ENCODE measurements at places on chromosomes 1 and 21.
A peak's percentile ranks its signal among the peaks of the same experiment; 100 is the strongest.

DNA sequence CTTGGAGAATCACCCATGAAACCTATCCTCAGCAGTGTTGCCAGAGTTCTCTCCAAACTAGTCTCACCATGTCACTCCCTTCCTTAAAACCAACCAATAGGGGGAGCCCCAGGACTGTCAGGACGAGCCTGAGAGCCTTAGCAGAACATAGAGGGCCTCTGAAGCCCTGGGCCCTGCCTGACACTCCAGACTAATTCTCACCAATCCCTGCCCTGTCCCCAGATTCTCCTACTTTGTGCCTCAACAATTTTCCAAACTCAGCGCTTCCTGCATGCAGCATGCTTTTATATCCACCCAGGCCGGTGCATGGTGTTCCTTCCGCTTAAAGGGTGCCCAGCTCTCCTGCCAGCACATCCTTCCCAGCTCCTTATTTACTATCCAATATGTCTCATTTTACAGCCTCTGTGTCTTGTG lies 42.7 kb downstream of the HSD3B1 start:
- peak; percentile 89 for DNase-seq

GRCh38 chr21:44090325-44090724 lies 16.9 kb upstream of the PWP2 start:
- DNase-seq = no peak

GRCh38 chr21:45511007-45511406 lies 31.2 kb downstream of the SLC19A1 start:
- DNase-seq = no peak

DNA sequence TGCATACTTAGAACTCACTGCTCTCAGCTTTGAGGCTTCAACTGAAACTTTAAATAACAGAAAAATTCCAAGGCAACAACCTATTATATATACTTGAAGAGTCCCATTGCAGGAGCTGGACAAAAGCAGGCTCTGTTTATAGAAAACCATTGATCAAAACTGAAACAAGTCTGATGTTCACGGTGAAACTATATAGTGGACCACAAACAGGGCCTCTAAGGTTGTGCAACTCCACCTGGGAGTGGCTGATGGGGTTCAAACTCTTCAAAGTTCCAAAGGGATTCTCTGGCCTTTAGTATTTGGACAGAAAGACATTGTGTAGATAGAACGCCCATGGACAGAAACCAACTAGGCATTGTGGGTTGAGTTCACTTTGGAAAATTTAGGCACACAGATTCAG lies 140.3 kb downstream of the ZC3H11B start:
- DNase-seq = no peak

GRCh38 chr1:94787691-94788090 lies 32.5 kb upstream of the SLC44A3 start:
- DNase-seq = no peak

DNA sequence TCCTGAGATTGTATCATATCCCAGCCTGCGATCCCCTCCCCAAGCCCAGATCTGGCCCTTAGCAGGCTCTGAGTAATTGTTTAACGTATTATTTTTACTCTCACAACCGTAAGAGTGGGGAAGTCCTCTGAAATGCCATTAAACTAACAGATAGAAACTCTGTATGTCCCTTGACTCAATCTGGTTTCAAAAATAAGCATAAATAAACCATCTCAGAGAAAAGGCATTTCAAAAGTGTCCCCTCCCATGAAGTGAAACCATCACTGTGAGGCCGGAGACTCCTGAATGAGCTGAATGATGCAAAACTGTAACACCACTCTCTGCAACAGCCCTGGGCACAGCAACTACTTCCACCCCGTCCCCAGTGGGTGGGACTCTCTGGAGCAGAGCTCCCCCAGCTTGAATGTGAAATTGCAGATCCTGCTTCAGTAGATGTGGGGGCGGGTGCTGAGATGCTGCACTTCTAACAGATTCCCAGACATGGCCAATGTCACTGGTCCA lies 104.1 kb downstream of the SYF2 start:
- no peak for DNase-seq

DNA sequence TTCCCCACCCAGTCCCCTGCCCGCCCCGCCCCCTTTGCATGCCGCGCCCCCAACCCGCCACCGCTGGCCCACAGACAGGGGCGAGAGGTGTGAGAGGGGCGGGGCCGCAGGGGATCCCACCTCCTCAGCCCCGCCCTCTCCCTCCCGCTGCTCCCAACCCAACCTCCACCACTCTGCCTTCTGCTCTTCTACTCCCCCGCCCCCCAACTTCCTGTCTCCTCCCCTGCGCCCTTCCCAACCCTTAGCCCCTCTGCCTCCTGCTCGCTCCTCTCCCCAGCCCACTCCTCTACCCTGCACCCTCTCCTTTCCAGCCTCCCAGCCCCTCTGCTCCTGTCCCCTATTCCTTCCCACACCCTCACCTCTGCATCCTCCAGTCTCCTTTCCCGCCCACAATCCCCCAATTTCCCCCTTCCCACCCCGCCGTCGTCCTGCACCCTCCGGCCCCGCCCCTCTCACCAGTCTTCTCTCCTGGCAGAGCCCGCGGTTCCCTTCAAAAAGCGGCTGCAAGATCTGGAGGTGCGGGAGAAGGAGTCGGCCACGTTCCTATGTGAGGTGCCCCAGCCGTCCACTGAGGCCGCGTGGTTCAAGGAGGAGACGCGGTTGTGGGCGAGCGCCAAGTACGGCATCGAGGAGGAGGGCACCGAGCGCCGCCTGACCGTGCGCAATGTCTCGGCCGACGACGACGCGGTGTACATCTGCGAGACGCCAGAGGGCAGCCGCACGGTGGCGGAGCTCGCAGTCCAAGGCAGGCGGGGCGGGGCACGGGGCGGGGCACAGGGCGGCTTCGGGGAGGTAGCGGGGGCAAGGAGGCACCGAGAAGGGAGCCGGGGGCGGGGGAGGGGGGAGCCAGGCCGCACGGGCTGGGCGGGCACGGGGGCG lies 5.4 kb downstream of the OBSCN start:
- peak; percentile 94 for DNase-seq

GRCh38 chr21:21624674-21625073 lies 626.5 kb downstream of the NCAM2 start:
- no peak for DNase-seq

- no peak for DNase-seq
Measured at GRCh38 chr1:118254001-118254400, 69.0 kb upstream of the SPAG17 start.

- DNase-seq = no peak
Measured at GRCh38 chr1:42311138-42311537, 23.9 kb downstream of the FOXJ3 start.

DNA sequence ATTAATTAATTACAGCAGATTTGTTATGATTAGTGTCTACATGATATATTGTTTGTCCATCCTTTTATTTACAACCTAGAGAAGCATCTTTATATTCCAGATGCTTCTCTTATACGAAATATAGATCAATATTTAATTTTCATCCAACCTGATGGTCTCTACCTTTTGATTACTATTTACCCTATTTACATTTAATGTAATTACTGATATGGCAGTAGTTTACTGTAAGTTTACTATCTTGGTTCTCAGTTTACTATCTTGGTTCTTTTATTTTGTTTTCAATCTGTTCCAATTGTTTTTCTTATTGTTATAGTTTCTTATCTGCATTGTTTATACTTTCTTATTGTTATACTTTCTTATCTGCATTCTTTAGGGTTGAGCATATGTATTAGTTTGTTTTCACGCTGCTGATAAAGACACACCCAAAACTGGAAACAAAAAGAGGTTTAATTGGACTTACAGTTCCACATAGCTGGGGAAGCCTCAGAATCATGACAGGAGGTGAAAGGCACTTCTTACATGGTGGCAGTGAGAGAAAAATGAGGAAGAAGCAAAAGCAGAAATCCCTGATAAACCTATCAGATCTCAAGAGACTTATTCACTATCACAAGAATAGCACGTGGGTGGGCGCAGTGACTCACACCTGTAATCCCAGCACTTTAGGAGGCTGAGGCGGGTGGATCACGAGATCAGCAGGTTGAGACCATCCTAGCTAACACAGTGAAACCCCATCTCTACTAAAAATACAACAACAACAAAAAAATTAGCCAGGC lies 28.9 kb downstream of the FAF1 start:
- no peak for DNase-seq

GRCh38 chr1:18746981-18747380 lies 112.5 kb downstream of the TAS1R2 start:
- no peak for DNase-seq

GRCh38 chr1:234091876-234092275 lies 187.4 kb downstream of the SLC35F3 start:
- DNase-seq = no peak

GRCh38 chr1:60963167-60963940 lies 119.0 kb upstream of the NFIA start:
- no peak for DNase-seq

- DNase-seq = no peak
Measured at GRCh38 chr1:61310538-61310937, 228.2 kb downstream of the NFIA start.

GRCh38 chr1:24948079-24948827 lies 18.2 kb upstream of the RUNX3 start:
- DNase-seq = no peak

- no peak for DNase-seq
Measured at GRCh38 chr1:22821027-22821426, 110.4 kb downstream of the EPHB2 start.

- no peak for DNase-seq
Measured at GRCh38 chr1:109556563-109556962, 8.1 kb downstream of the GNAI3 start.

DNA sequence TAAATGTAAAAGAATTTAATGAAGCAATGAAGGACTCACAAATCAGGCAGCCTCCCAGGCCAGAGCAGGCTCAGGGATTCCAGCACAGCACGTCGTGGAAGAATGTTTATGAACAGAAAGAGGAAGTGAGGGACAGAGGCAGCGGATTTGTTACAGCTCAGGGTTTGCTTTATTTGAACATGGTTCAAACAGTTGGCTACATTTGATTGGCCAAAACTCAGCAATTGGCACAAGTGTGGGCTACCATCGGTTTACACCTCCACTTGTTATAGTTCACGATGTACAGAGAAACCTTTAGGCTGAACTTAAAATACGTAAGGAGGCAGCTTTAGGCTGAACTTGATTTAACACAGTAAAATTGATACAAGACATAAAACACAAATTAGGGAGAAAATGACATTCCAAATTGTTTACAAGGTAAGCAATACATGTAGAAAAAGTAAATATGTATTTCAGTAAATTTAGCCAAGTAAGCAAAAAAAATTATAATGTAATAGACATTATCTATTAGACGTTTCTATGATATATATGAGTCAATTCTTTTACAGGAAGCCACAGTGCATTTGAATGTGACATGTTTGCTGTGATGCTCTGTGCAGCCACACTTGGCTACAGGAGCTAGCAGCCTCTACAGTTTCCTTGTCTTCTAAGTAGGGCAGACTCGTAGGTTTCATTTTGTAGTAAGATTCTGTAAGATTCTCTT lies 126.5 kb downstream of the ADSS2 start:
- DNase-seq = no peak

GRCh38 chr1:80211691-80212380 lies 1205.3 kb upstream of the ADGRL4 start:
- no peak for DNase-seq

GRCh38 chr1:172135076-172135672 lies 285.3 kb upstream of the C1orf105 start:
- DNase-seq = peak; percentile 31

DNA sequence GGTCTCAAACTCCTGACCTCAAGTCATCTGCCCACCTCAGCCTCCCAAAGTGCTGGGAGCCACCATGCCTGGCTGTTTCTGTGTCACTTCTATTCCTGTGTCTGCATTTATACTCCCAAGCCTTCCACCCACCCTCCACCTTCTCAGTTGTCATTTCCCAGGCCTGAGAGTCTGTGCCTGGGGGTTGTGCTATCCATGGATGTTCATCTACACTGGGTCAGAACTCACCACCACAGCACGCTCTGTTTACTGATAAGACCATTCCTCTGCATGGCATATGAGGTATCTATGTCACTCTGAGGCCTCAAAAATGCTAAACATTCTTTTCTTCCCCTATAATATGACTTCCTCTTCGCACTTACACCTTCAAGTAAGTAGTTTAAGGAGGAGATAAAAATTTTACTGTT lies 6.1 kb downstream of the NENF start:
- no peak for DNase-seq

- no peak for DNase-seq
Measured at GRCh38 chr1:80244372-80244771, 1237.8 kb upstream of the ADGRL4 start.

GRCh38 chr1:234134878-234135277 lies 230.4 kb downstream of the SLC35F3 start:
- DNase-seq = no peak

DNA sequence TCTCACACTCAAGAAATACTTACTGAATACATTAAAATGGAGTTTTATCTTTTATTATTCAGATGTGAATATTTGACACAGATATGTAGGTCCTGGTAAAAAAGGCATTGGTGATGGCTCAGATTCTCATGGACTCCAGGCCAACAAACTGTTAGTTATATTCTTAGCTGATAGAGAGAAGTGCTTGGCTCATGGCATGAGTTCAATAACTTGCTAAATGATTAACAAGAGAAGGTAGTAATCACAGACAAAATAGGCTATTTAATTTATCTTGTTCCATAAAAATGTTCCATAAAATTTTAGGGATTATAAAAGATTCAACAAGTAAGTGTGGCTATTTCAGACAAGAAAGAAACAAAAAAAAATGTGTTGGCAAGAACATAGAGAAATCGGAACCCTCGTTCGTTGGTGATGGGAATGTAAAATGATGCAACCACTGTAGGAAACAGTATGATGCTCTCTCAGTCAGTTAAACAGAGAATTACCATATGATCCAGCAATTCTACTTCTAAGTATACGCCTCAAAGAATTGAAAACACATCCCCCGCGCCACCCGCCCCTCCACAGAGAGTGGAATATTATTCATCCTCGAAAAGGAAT lies 737.8 kb upstream of the ADAMTS5 start:
- DNase-seq = no peak

- DNase-seq = no peak
Measured at GRCh38 chr1:224564454-224565084, 51.5 kb upstream of the CNIH3 start.

GRCh38 chr1:230858918-230859729 lies 9.2 kb downstream of the C1orf198 start:
- peak; percentile 50 for DNase-seq

- no peak for DNase-seq
Measured at GRCh38 chr1:107293901-107294613, 153.2 kb downstream of the NTNG1 start.

- DNase-seq = no peak
Measured at GRCh38 chr1:200962631-200963030, 60.9 kb downstream of the KIF21B start.
